Fibroblast of skin of back (primary cell): ENCODE measurements at places on chromosomes 3 and 15.
A peak's percentile ranks its signal among the peaks of the same experiment; 100 is the strongest.

DNA sequence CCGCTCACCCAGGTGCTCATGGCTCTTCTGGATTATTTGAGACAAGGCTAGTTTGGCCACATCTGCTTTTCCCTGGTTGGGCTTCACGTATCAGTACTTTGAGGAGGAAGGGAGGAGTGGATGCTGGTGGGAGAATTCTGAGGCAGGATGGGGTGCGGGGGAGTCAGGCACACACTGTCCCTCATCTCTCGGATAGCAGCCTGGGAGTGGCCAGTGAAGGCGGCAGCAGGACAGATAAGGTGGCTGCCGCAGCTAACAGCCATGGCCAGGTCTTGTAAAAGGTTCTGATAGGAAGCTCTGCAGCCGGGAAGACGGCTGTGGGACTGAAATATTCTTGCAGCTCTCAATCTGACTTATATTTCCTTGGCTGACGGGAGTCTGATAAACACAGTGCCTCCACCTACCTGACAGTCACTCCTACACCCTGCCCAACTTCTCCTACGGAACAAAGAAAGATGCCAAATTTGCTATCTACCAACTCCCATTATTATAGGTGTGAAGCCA, 87.3 kb downstream of the MESD start:
- DNase-seq = no peak

DNA sequence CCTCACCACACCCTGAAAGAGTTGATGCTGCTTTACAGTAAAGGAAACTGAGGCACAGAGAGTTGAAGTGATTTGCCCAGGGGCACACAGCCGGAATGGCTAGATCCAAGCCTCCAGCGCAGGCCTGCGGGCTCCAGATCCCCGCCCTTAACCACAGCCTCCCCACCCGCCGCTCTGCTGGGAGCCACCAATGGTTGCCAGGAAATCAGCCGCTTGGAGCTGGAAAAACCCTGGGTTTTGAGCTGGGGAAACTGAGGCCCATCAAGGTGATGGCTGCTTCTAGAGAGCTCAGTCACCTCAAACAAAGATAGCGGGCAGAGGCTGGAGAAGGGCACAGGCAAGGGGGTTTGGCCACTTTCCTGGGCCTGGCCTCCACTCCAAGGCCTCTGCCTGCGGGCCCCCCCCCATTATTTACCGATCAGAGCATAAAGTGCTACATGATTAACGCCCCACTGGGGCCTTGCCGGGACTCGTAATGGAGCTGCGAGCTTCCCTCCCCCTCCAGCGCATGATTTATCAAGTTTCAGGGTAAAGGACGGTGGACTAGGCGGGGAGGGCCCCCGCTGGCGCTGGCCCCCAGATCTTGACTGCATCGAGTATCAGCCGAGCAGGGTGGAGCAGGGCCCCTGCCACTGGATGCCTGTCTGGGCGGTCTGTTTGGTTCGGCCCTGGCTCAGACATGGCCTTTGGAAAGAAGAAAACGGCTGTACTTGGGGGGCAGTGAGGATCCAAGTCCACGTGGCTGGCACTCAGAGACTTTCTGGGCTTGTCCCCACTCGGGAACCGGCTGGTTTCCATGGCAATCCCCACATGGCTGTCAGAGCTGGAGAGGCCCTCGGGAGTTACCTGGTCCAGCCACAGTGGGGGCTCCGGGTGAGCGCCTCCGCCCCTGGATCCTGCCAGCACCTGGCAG, 9.1 kb downstream of the PLXND1 start:
- DNase-seq = peak; percentile 64

- no peak for DNase-seq
Observed at GRCh38 chr3:97389936-97390335, 374.6 kb upstream of the ARL6 start.

DNA sequence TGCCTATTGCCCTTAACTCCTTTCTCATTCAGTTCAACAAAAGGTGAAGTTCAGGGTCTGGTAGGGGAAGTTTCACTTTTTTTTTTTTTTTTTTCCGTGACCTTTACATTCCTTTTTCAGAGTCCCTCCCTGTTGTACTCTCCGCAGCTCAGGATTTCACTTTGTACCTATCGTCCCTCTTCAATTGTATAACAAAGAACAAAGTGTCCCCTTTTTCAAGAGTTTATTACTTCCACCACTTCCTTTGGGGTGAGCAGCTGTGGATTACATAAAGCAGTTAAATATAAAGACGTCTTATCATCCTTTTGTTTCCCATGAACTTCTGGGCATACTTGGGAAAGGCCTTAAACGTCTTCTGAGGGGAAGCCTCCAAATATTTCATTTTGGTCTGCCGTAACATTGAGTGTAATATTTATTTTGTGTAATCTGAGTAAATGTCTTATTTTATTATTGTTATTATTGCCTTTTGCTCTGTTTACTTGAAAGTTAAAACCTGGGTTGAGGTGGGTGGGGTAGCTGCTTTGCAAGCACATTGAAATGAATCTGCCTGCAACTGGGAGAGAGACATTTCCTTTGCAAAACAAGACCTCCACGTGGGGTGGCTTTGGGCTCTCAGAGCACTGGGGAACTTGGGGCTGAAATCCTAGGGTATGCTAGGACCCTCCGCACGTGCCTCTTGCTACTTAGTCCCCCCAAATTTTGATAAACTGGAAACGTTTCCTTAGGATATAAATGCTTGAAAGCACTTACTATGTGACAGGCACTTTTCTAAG, 169.4 kb downstream of the MCTP2 start:
- no peak for DNase-seq

DNA sequence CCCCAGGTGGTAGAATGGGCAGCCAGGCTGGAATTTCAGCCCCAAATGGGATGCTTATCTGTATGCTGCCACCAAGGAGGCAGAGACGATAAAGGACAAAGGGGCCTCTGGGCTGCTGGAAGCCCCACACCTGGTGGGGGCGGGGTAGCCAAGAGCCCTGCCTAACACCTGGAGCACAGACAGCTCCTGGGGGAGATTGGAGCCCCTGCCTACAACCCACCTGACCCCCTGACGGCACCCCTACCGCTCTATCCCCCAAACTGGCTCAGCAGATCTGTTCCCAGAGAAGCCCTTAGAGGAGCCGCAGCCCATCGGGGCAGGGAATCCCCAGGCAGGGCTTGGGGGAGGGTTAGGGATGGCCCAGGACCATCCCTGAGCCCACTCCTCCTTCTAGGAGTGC, 15.8 kb upstream of the SEMA3F start:
- no peak for DNase-seq

- peak; percentile 59 for DNase-seq
Observed at GRCh38 chr3:52277071-52277964, 1.1 kb downstream of the WDR82 start.

DNA sequence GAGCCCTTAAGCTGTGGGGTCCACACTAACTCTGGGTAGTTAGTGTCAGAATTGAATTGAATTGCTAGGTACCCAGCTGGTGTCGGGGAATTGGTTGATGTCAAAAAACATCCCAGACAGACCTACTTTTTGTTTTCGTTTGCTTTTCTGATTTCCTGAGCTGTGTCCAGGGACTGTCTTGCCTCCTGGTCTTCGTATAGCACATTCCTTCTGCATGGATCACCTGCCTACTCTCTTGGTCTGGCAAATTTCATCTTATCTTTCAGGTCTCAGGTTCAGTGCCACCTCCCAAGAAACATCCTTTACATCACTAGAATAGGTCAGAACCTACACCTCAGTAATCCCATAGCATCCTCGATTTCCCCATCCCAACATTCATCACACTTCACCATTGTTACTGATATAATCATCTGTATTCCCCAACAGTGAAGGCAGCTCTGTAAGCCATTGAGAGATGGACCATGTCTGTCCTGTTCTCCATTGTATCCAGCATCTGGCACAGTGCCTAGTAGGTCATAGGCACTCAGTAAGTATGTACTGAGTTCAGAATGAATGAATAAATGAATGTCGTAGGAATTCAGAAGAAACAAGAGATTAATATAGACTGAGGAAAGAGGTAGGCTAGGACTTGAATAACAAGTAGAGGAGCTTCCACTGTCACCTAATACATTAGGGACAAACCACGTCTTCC, 81.2 kb downstream of the ANP32A start:
- DNase-seq = no peak

GRCh38 chr3:110343376-110343775, 728.2 kb upstream of the NECTIN3 start:
- peak; percentile 38 for DNase-seq

- DNase-seq = peak; percentile 31
Observed at GRCh38 chr3:160098261-160098908, 109.8 kb downstream of the IL12A start.

GRCh38 chr3:42005401-42005800, 43.5 kb upstream of the ULK4 start:
- no peak for DNase-seq

GRCh38 chr3:71406972-71407810, 176.3 kb downstream of the FOXP1 start:
- DNase-seq = no peak

DNA sequence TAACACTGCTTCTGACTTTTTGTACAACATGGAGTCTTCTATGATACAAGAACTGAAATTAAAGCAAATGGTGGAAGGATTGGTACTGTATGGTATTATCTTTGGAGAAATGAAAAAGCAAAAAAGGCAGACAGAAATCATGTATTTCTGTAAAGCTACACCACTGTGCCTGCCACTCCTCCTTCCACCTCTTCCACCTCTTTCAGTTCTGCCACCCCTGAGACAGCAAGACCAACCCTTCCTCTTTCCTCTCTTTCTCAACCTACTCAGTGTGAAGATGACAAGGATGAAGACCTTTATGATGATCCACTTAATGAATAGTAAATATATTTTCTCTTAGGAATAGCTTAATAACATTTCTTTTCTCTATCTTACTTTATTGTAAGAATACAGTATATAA, 57.0 kb downstream of the CD200 start:
- DNase-seq = no peak

- no peak for DNase-seq
Observed at GRCh38 chr3:7520593-7520992, 659.7 kb downstream of the GRM7 start.

- DNase-seq = no peak
Observed at GRCh38 chr3:30518181-30518864, 88.1 kb upstream of the TGFBR2 start.

DNA sequence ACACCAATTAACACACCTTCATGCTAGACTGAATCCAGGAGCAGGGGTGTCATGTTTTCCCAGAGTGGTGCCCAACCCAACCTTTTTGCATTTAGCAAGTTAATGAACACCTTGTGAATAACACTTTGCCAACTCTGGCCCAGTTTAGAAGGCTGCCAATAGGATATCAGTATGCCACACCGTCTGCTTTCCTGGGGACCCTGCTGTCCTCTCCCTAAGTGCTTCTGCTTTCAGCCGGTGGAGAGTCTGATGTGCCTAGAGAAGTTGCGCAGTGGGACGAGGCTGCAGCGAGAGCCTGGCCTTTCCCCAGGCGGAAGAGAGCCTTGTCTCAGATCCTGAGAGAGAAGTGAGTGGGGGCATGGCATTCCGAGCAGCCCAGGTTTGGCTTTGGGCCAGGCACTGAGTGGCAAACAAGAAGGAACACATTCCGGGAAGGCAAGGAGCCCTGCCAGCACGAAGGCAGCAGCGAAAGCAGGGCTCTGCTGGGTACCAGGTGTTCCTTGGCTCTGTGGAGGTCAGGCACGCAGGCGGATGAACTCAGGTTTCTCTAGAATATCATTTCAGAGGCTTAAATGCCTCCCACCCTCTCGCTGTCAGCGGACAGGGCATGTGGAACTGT, 36.9 kb downstream of the SENP8 start:
- DNase-seq = peak; percentile 60

- DNase-seq = no peak
Observed at GRCh38 chr15:69223083-69223813, 62.8 kb downstream of the GLCE start.

DNA sequence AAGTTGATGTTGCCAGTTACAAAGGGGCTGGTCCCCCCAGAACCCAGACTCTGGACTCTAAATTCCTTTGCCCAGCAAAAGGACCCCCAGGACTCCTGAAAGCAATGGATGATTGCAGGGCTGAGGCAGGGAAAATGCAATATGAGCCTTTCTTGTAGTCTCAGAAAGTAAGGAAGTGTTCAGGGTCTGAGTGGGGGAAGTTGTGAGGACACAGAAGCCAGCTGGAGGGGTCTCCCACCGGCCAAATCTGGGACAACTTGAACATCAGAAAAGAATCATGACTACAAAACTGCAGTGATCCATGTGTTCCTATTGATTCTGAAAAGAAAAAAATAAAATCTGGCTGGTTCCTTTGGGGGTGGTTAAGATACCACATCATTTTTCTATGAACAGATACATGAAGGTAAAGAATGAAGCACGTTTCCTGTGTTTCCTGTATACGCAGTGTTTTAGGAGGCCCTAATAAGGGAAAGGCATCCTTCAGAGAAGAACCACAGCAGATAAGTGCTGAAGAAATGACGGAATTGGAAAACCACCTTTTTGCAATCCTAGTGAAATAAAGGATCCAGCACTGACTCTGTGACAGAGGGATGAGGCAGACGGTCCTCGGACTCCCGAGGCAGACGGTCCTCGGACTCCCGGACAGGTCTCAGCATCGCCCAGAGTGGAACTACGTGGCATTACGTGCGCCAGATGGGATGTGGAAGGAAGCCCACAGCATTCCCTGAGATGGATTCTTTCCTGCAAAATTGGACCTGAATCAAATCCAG, 22.2 kb upstream of the GRIP2 start:
- peak; percentile 61 for DNase-seq

- peak; percentile 23 for DNase-seq
Observed at GRCh38 chr15:85443593-85444087, 63.2 kb downstream of the AKAP13 start.

- peak; percentile 51 for DNase-seq
Observed at GRCh38 chr3:11060500-11061251, 68.1 kb downstream of the SLC6A1 start.

DNA sequence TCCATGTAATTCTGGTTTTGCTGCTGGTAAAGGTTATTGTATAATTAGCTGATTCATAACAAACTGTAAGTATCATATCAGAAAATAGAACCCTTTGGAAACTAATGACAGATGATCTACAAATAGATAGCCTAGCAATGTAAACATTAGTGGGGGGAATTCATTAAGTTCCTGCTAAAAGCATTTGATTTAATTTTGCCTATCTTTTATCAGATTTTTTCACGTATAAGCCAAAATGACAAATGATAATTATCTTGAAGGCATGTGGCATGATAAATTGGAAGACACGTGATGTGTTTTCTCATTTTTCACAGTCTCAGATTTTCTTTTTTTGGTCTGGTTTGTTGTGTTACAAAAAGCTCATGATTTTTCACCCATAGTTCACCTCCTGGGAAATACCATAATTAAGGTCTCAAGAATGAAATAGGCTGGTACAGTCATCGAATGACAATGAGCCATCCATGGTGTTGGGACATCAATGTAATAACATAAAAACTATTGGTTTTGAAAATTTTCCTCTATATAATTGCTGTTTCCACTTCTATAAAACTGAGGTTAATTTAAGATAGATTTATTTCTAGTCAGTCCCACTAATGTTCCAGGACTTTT, 325.9 kb upstream of the TBL1XR1 start:
- DNase-seq = peak; percentile 15

- no peak for DNase-seq
Observed at GRCh38 chr15:67242708-67243111, 11.8 kb downstream of the AAGAB start.
